ENCODE measurements at places on chromosomes 12 and 14.

- DNase-seq, result no peak
Measured at GRCh38 chr14:72932893-72933292, 6.6 kb downstream of the DCAF4 start.

DNA sequence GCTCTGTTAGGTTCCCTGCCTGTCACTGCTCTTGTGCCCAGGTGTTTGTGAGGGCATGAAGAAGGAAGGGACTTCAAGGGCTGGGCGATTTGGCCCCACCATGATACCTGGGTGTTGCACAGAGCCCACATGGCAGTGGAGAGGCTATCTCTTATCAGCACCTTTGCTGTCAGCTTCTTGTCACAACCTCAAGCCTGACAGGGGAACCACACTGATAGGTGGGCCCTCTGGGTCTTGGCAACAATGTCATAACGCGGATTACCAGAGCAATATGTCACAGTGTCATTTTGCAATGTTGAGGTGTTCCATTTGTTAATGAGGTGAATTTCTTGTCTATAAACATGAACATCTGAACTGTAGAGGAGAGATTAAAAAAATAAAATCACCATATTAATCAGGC is 22.9 kb upstream of the CACNA1C start:
- no peak for DNase-seq

- no peak for DNase-seq
Measured at GRCh38 chr12:53709671-53710070, 17.6 kb downstream of the CALCOCO1 start.

DNA sequence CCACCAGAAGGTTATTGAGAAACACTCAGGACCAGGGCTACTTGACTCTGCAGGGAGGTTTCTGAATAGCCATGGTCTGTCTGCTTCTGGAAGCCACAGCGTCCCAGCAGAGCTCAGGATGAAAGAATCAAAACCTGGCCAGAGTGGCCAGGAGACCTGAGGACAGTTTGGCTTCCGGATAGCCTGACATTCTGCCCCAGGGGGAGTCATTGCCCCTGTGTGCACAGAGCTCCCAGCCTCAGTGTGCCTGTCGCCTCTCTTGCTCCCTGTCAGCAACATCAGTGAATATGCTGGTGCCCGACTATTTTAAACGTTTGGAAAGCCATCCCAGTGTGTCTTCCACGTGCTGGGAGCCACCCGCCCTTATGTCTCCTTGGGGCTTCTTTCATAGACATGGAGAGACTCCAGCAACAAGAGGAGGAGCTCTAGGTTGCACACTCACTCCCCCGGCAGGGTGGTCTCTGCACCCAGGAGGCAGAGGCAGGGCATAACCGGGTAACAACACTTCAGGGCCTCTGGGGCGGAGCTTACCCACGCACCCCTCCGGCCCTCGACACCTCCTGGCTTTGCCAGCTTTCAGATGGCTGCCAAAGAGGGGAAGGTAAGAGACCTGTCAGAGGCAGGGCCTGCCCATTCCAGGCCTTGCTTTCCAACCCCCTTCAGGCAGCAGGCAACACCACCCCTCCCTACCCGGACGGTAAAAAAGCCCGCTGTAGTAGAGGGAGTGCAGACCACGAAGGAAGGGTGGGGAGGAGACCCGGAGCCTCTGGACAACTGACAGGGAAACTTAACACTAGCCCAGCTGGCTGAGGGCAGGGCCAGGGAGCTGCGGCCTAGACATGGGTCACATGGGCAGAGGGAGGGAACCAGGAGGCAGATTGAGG is 19.0 kb upstream of the SLC6A12 start:
- DNase-seq, result no peak

- DNase-seq, result no peak
Measured at GRCh38 chr14:27305441-27305945, 707.7 kb upstream of the NOVA1 start.

GRCh38 chr12:90102957-90103652 is 394.5 kb upstream of the ATP2B1 start:
- no peak for DNase-seq

DNA sequence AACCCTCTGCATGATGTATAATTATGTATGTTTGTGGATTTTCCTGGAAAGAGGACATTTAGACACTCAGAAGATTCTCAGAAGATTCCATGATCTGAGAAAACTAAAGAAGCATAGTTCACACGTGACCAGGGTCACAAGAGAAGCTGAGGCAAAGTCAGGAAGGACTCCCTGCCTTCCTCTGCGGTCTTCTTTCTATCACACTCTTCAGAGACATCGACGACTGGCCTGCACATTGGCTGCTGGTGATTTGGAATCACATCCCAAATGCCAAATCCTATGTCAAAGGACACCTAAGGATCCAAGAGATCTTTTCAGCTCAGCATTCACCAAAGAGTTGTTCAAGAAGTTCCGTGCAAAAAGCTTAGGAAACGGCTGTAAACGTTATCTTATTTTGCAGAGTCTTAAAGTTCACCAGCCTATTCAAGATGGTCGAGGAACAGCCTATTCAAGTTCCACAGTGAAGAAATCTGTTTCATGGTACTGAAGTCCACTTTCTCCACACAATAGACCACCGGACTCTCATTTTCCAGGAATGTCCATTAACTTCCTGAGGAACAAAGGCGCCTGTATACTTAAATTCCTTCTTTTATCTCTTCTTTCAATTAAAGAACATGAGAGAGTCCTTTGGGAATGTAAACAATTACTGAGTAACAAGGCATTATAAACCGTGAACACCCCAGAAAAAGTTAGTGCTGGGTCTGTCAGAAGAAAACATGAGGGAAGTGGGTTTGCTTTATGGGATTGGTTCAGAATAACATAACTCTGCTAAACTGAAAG is 42.1 kb downstream of the IGF1 start:
- no peak for DNase-seq

- peak; percentile 18 for DNase-seq
Measured at GRCh38 chr12:67698672-67699581, 50.4 kb downstream of the DYRK2 start.

DNA sequence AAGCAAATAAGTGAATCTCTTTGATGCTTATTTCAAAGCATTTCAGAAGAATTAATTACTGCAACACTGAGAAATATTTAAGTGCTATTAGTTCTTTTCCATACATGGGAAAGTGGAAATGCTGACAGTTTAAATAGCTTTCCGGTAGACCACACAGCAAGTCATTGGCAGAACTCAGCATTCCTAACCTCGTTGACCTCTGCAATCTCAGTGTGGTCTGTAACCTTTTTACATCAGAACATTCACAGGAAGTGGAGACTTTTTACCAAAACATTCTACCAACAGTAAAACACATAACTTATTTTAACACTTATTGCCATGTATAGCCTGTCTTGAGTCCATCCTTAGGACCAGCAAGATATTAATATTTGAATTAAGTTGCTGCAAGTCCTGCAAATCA is 249.5 kb upstream of the DCN start:
- DNase-seq, result no peak

GRCh38 chr12:26113853-26114719 is 10.8 kb downstream of the BHLHE41 start:
- DNase-seq, result peak; percentile 64

GRCh38 chr12:123790905-123791467 is 28.9 kb downstream of the DNAH10 start:
- no peak for DNase-seq

- DNase-seq, result no peak
Measured at GRCh38 chr12:68259318-68259940, 6.0 kb upstream of the IL22 start.

GRCh38 chr14:31326111-31326510 is 94.2 kb downstream of the HEATR5A start:
- DNase-seq, result no peak

GRCh38 chr14:96953875-96954185 is 156.6 kb downstream of the VRK1 start:
- no peak for DNase-seq

DNA sequence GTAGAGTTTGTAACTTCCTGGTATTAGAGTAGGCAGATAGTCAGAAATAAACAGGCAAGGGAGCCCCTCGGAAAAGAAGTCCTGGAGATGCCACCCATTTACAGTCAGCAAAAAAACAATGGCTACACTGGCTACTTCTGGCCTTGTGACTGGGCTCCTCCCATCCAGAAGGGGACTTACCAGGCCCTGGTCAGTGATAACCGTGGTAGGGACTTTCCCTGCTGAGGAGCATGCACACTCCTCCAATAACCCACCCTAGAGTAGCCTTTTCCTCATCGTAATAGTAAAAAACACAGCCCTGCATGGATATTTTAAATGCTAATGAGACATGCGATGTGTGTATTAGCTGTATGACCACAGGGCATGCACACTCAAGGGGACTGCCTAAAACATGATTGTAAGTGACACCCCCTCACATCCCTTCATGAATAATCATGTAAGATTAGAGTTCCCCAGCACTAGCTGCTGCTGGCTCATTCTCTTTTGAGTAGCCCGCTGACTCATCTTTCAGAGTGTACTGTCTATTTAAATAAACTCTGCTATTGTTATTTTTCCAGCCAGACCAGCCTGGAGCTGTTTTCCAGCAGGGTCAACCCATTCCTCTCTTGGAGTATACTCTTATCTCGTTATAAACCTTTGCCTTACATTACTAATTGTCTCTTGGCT is 413.8 kb upstream of the TMTC1 start:
- no peak for DNase-seq

- DNase-seq, result no peak
Measured at GRCh38 chr14:68230950-68231717, 411.6 kb downstream of the RAD51B start.

- DNase-seq, result no peak
Measured at GRCh38 chr12:83040339-83040738, 353.6 kb downstream of the TMTC2 start.

GRCh38 chr14:51189600-51190376 is 50.3 kb upstream of the TMX1 start:
- no peak for DNase-seq

DNA sequence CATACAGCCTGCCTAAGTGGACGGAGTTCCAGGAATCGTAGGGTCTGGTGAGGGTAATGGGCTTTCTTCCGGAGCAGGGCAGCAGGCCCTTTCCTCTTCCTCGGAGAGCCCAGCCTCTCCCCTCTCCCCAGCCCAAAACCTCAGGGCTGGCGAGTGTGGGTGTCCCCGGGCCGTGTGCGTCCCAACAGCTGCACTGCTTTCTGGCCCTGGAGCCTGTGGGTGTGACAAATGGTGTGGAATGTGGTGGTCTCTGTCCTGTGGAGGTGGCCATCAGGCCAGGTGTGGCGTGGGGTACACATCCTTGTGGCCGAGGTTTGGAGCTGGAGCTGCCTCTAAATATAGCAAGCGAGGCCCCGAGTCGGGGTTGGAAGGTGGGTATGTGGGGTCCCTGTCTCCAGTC is 8.5 kb downstream of the ORAI1 start:
- no peak for DNase-seq

GRCh38 chr14:99267837-99268781 is 3.9 kb downstream of the BCL11B start:
- no peak for DNase-seq

DNA sequence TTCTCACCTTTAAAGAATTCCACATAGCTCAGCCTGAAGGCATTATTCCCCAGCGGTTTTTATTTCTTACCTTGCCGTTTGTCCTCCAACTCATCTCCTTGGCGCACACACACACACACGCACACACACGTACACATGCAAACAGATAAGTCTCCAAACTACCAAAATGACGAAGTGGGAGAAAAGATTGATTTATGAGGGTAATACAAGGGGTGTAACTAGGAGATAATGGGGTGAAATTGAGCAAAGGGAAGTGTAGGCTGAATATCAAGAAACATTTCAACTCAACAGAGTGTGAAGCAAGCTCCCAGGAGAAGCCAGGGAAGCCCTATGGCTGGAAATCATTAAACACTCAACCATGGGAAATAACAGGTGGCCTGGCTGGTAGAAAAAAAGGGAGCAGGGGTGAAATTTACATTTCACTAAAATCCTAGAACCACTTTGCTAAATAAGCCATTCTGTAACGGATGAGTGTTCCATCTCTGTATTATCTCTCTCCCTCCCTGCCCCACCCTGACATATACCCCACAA is 41.0 kb downstream of the GRIN2B start:
- DNase-seq, result no peak

GRCh38 chr14:68538639-68539038 is 254.2 kb downstream of the ZFP36L1 start:
- no peak for DNase-seq

- DNase-seq, result no peak
Measured at GRCh38 chr12:80869264-80869663, 68.5 kb downstream of the LIN7A start.

DNA sequence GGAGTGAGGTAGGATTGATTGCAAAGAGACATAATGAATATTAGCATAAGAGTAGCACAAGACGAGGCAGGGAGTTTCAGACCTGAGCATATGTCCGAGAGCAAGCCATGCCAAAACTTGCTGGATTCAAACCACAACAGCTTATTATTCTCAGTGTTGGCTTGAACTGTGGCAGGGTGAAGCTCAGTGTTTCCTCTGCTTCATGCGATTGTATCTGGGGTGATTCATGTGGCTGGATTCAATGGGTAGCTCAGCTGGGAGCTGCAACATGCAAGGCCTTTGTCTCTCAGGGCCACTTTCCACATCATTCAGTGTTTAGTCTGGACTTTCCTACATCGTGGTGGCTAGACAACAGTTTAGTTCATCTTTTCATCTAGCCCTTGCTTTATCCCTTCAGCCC is 22.1 kb upstream of the E2F7 start:
- no peak for DNase-seq

GRCh38 chr12:57781801-57782200 is 786 bp upstream of the TSFM start:
- no peak for DNase-seq

- DNase-seq, result no peak
Measured at GRCh38 chr14:18688346-18688745, 87.4 kb downstream of the OR11H12 start.

DNA sequence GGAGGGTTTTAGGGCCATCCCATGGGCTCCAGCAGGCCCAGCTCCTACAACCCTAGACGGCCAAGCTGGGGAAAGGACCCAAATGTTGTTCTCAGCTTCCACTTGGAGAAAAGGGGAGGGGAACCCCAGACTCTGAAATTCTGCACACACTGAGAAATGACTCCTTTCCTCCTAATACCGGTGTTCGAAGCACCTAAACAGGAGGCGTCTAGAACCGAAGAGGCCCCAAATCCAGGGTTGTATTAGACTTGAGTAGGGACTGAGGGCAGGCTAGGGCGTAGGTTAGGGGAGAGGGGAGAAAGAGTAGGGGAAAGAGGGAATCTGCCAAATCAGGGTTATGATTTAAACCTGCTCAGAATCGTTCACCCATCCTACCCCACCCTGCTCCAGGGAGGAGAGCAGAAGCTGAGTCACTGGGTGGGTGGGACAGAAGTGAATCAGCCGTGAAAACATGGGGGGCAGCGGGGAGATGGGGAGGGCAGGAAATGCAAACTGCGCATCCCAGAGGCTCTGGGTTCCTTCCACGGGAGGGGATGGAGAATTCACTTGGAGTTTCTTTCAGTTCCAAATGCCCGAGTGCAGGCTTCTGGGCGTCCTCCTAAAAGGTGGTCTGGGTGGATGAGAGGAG is 1.0 kb downstream of the IGFBP6 start:
- no peak for DNase-seq

GRCh38 chr12:54258201-54258681 is 21.7 kb downstream of the CBX5 start:
- no peak for DNase-seq
